ENCODE measurements at places on chromosomes 6 and 20.

DNA sequence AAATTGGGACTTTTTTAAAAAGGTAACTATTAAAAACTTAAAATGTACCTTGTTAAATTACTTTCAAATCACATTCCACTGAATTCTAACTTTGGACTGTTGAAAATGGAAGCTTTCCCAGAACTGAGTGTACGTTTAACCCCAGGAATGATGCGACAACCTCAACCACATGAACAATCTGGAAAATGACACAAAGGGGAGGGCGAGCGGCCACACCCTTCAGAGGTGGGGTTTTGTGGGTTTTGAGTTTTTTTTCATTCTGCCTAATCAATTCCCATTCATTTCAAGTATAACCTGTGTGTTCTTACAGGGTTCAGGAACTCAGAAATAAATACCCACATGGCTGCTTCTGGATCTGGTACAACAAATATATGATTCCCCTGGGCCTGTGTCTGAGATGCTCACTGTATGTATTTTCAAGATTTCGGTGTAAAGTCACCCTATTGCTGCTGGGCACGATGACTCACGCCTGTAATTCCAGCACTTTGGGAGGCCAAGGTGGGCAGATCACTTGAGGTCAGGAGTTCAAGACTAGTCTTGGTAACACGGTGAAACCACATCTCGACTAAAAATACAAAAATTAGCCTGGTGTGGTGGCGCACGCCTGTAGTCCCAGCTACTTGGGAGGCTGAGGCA lies 21.6 kb downstream of the CNKSR3 start:
- DNase-seq, result no peak

- no peak for DNase-seq
Observed at GRCh38 chr6:126540161-126540560, 200.2 kb downstream of the CENPW start.

GRCh38 chr20:25402583-25402982 lies 4.9 kb upstream of the GINS1 start:
- DNase-seq, result no peak

GRCh38 chr6:122081921-122082320 lies 317.5 kb upstream of the HSF2 start:
- DNase-seq, result no peak

DNA sequence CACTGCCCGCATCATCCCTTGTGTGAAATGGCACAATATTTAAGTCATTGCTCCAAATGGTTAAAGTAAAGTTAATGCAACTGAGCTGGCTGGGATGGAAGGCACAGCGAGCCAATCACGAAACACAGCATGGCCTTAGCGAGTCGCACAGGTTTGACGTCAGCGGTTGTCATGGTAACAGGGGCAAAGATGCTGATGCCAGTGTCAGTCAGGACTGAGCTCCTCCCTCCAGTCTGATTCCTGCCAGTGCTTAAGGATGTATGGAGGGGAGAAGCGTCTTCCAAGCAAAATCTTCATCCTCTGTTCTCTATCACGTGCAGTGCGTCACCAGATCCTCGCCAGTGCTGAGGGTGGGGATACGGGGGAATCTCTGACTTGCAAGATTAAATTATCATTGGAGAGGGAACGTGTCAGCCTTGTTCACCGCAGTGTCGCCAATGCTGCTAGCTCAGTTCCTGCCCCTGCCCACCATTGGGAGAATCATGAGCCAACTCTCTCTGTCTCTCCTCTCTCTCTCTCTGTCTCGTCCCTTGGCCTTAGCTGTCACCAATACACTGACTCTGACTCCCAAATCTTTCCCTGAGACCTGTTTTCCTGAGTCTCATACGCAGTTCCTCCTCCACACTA lies 24.5 kb downstream of the TSPYL4 start:
- peak; percentile 48 for DNase-seq

DNA sequence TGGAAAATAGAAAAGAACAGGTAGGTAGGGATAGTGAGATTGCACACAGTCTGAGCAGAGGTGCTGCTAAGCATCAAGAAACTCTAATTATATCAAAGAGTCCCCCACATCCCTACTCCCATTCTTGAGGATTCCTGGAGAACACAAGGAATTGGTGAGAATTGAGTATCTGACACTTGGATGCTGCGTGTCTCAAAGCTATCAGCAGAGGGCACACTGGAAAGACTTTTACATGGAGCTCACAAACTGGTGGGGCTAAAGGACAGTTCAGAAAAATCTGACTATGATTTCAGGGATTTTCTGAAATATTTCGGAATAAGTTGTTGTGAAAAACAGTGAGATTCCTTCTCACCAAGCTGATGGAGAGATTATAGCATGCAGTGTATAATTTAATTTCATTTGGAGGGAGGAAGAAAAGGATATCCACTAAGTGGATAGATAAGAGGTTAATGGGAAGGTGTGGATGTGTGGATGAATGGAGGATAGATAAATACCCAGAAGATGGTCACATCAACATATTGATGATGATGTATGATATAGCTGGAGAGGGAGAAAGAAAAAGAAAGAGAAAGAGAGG lies 215.4 kb upstream of the DEFB112 start:
- DNase-seq, result no peak

- DNase-seq, result no peak
Observed at GRCh38 chr6:79538106-79538971, 1.1 kb upstream of the LCA5 start.

- DNase-seq, result no peak
Observed at GRCh38 chr20:38355161-38356012, 9.1 kb downstream of the LBP start.

DNA sequence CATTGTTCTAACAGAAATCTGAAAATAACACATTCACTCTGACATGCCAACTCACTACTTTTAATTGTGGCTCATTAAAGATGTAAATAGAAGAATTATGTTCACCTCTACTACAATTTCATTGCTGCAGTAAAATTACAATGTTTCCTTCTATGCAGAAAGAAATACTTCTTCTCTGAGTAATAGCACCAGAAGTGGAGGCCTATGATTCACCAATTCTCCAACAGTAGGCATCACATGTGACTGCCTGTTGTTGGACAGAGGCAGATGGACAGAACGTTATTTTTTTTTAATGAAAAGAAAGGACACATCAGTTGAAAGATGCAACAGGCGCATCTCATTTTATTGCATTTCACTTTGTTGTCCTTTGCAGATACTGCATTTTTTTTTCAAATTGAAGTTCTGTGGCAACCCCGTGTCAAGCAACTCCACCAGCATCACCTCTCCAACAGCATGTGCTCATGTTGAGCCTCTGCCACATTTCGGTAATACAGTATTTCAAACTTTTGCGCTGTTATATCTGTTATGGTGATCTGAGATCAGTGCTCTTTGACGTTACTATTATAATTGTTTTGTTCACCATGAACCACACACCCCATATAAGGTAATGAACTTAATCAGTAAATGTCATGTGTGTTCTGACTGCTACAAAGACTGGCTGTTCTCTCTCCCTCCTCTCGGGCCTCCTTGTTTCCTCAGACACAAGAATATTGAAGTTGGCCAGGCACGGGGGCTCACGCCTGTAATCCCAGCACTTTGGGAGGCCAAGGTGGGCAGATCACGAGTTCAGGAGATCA lies 121.4 kb downstream of the ATXN1 start:
- no peak for DNase-seq

DNA sequence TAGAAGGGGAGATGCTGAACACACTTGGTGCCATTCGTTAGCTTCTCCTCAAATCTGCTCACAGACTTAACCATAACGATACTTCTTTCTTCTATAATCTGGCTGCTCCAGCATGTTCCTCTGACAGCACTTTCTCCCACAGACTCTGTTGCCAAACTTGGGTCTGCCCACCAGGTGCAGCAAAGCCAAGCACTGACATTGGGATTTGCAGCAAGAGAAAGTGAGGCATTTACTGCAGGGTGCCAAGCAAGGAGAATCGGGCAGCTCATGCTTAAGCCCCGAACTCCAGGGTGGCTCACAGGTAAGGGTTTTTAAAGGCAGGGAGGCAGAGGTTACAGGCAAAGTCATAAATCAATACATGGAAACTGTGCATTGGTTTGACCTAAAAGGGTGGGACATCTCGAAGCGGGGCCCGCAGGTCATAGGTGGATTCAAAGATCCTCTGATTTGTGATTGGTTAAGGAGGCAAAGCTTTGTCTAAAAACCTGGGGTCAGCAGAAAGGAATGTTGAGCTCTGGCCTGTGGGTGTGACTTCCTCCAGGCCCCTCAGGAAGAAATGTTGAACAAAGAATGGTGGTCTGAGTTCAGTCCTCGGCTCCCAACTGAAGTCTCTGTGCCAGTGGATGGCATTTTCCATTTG lies 25.1 kb upstream of the PNPLA1 start:
- no peak for DNase-seq

- DNase-seq, result no peak
Observed at GRCh38 chr20:47304287-47304686, 52.2 kb downstream of the ZMYND8 start.

DNA sequence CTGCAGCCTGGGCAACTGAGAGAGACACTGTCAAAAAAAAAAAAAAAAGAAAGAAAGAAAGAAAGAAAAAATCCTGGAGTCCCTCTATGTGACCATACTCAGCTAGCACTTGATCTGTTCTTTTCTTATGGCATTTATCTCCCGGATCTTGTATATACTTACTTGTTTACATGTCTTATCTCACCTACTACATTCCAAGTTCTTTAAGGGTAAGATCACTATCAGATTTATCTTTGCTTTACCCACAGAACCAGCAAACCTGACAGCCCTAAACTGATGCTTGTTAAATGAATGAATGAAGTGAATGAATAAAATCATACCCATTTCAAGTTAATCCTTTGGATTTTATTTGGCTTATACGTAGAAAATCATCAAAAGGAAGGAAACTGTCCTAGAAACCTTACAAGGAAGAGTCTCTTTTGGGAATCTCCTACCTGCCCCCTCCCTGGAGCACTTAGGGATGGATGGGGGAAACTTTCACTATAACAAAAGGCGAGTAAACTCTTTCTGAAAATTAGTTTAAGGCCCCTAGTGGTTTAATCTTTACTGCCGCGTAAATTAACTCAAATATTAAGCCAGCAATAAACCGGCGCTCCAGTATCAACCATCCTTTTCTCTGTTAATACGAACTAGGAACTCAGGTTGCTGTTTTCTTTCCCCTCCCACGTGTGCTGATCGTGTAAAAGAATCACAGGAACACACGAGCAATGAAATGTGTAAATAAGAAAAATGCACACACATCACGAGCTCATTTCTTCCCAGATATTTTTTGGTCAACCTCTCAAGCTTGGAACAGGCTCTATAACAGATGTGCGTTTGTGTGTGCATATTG lies 1.3 kb upstream of the UTRN start:
- no peak for DNase-seq

DNA sequence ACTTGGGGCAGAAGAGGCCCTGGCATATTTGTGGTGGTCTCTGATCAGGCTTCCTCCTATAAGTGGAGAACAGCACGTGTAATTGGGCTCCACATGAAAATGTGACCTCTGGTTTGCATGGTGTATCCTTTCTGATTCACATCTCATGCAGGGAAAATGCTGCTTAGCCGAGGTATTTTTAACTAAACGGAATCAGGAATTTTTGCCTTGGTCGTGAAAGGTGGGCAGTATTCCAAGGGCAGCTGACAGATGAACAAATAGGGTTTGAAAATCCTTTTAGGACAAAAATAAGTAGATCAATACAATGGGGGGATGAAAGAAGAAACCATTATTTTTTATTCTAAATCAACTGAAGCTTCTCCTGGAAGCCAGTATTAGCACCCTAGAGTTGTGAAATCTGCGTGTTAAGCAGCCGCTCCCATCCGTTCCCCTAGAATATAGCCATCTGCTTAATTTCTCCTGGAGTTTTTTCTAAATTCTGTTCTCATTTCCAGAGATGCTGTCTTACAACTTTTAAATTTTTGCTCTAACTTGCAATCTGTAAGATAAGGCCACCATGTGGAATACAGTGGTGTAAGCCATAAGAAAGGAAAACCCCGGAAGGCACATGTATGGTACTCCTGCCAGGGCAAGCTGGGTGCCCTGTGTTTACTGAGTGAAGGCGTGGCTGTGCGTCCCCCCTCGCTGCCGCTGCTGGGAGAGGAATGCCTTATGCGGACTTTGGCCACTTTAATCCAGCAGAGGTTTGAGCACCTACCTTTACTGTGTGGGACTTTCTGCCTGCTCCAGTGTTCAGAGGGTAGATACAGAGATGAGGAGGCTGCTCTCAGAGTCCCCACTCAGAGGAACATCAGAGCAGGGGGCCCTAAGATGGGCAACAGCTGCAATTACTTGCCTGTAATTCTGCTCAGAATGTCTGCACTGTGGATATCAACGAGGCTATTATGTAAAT lies 52.4 kb downstream of the SYNJ2 start:
- no peak for DNase-seq
